ENCODE measurements at places on chromosomes 3 and 15.

DNA sequence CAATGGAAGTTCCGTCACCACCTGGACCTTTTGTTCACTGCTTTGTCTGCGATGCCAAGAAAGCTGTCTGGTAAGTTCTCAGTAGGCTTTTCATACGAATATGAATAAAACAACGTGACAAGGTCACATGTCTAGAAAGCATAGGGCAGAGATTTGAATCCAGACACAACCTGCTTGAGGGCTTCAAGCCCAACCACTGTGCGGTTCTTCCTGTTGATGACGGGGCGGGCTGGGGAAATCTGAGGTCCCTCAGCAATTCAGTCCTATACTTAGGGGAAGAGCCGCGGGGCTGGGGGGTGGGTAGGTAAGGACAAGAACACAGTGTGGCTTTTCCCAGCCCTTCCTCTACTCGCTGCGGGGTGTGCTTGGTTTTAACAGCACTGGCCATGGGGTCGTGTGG, 32.4 kb upstream of the SMAD3 start:
- DNase-seq, result no peak

DNA sequence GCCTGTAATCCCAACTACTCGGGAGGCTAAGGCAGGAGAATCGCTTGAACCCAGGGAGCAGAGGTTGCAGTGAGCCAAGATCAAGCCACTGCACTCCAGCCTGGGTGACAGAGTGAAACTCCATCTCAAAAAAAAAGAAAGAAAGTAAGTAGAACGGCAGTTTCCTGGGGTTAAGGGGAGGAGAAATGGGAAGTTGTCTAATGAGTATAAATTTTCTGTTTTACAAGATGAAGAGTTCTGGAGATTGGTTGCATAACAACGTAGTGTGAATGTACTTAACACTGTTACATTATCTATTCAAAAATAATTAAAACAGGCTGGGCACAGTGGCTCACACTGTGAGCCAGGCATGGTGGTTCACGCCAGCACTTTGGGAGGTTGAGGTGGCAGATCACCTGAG, 45.4 kb downstream of the GRK7 start:
- DNase-seq, result no peak

GRCh38 chr3:52242039-52242438, 3.1 kb upstream of the TWF2 start:
- DNase-seq, result no peak

GRCh38 chr3:10925436-10926255, 66.9 kb upstream of the SLC6A1 start:
- no peak for DNase-seq

DNA sequence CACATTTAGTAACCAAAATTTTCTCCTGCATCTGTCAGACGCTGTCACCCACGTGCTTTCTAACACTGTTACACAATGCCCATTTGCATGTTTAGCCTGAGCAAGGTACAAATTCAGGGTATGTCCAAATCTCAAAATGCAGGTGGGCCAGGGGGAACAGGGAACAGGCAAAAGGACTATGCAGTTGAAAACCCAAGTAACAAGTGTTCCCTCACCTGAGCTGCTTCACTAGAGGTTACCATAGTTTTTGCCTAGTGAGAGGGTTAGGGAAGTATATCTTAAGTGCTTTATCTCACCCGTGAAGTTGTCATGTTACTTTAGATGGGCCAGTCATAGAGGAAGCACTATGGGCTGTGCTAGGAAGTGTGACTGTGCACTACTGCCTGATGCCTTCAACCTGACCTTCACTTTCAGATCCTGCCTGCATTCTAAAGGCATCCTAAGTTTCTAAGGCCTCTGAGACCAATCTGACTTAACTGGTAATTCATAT, 6.0 kb upstream of the TMEM87A start:
- no peak for DNase-seq

DNA sequence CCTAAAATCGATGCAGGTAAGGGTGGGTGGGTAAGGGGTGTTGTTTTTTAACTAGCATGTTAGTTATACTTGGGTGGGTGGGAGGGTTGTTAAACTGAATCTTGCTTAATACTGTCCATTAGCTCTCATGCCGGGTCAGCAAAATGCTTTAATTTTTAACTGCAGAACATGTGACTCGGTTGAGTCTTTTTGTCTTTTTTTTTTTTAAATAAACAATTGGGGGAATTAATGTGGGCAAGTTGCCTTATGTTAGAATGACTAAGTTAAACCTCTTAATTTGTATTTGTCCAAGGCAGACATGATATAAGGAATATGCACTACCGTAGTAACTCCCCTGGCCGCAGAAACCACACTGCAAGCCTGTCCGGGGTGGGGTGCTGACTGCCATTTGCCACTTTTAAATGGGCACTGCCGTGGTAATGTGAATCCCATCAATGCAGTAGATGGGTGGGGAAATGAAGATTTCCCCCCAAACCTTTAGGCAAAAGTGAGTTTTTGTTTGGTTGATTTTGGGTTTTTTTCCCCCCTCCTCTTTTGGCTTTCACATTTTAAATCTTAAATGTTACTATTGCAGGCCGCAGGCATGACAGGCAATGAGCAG, 54.3 kb upstream of the CCR4 start:
- DNase-seq, result no peak

- no peak for DNase-seq
These were observed 200.7 kb downstream of the KCNH8 start for GRCh38 chr3:19348941-19349564.

DNA sequence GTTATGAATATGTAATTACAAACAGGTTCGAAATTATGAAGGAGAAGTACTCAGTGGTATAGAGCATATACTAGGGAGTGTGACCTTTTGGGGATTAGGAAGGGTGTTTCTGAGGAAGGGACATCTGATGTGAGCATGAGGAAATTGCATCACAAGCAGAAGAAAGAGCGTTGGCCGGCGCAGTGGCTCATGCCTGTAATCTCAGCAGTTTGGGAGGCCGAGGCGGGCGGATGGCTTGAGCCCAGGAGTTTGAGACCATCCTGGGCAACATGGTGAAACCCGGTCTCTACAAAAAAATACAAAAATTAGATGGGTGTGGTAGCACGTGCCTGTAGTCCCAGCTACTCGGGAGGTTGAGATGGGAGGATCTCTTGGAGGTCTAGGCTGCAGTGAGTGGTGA, 6.9 kb downstream of the CMTM7 start:
- DNase-seq, result no peak

DNA sequence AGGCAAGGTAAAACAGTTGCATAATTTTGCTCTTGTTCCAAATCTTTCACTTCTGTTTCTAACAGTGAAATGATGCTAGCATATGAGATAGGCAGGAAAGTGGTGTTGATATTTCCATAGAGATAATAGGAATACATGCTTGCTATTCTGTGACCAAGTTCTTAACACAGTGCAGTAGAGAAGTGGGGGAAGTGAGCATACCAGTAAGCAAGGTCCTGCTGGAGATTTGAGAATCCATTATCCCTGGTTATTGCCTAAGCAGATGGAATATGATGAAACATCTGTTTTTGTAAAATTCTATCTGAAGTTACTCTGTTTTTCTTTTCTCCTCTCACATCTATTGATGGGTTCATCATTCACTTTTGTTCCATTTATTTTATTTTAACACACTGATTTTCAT, 28.7 kb downstream of the USP8 start:
- no peak for DNase-seq

DNA sequence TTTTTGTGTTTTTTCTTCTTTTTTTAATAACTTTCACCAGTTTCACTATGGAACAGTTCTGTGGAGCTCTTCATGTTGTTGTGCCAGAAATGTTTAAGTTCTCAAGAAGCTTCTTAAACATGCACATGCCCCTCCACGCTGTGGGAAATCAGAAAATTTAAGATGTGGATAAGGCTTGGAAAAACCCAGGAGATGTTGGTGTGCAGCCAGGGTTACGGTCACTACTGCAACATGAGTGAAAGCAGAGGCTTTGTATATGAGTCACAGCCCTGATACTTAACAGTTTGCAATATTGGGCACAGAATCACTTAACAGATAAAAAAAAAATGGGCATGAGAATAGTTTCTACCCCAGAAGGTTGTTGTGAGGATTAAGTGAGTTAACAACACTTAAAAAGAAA, 399.9 kb downstream of the LRTM1 start:
- no peak for DNase-seq

DNA sequence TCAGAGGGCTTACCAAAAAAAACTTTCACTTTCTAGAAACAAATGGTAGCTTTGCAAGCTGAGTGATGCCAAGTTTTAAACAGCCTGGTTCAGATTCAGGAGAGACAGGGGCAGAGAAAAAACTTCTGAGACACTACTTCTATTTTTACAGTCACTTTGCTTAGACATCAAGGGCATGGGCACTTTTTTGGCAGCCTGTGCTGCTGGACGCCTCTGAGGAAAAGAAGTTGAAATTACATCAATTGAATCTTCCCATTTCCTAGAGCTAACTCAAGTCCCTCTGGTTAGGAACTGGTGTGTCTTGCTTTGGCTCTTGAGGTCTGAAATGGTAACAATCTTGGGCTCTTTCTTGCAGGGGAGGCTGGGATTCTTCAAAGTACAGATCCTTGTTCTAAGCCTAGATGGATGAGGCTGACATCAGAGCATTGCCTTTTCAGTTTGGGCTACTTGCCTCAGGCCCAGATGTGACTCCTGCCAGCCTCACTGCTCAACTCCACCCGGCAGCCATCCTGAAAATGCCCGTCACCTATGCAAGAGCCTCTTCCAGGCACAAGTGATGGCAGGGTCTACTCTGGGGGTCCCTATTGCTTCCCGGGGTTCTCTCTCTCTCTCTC, 357.5 kb downstream of the FOXP1 start:
- DNase-seq, result no peak

DNA sequence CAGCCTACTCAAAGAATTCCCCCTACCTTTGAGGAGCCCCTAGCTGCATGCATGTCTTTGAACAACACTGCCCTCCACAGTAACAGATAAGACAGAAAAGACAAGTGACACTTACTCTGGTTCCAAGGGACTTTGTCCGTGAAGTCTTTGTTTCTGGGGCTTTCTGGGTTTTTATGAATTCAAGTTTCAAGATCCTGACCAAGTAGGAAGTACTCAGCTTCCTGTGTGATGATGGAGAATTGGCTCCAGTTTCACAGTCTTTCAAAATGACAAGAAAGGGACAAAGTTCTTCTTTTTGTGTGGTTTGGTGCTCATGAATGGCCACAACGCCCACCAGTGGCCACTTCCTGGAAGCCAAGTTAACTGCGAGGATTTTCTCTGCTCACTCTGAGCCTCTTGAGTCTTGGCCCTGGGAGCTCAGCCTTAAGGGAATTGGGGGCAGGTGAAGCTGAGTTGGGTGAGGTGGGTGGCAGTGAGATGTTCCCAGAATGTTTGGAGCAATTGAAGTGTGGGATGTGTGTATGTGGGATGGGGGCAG, at the start of gene CCR1:
Gene CCR1, minus strand, starts transcription at position 147 of the 538 bp plus-strand sequence. CDS start 4,000 bp downstream, outside the sequence.
- no peak for DNase-seq

- no peak for DNase-seq
These were observed 5.1 kb downstream of the IL20RB start for GRCh38 chr3:136962927-136963326.

DNA sequence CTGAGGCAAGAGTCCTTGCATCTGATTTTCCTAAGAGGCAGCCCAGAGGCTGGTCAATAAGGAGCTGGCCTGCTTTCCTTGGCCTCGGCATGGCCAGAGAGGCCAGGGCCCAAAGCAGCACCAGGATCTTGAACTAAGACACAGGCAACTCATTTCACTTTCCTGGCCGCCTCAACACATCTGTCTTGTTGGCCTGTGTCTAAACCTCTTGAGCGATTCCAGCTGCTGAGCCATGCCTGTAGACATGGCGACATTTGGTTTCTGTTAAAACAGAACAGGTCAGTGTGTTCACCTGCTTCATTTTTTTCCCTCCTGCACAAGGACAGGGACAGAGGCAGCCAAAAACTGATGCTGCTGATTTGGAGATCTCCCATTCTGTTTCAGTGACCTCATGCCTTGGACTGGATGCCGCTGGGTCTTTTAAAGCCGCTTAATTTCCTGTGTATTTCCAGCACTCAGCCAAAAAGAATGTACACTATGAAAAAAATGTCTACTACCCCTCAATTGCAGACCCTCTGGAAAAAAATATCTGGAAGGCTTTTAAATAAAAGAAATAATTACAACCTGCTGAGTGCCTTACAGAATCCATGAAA, 266.6 kb upstream of the ICE2 start:
- DNase-seq, result no peak

- no peak for DNase-seq
These were observed 1.3 kb downstream of the ABHD2 start for GRCh38 chr15:89089316-89090230.

Data from NCI-H1048 (cell line).